ENCODE measurements at places on chromosomes 1 and 21. TPM values are rescaled to one million over a fixed set of nuclear protein-coding genes. Genes with fewer than 3 reads are reported as not detected.

GRCh38 chr1:165080253-165080896 is 276.1 kb downstream of the LMX1A start:
- DNase-seq, result peak; percentile 23

The NBPF8 gene
- total RNA-seq, result 19.0 TPM

The XKR8 gene
- 6.8 TPM for total RNA-seq

DNA sequence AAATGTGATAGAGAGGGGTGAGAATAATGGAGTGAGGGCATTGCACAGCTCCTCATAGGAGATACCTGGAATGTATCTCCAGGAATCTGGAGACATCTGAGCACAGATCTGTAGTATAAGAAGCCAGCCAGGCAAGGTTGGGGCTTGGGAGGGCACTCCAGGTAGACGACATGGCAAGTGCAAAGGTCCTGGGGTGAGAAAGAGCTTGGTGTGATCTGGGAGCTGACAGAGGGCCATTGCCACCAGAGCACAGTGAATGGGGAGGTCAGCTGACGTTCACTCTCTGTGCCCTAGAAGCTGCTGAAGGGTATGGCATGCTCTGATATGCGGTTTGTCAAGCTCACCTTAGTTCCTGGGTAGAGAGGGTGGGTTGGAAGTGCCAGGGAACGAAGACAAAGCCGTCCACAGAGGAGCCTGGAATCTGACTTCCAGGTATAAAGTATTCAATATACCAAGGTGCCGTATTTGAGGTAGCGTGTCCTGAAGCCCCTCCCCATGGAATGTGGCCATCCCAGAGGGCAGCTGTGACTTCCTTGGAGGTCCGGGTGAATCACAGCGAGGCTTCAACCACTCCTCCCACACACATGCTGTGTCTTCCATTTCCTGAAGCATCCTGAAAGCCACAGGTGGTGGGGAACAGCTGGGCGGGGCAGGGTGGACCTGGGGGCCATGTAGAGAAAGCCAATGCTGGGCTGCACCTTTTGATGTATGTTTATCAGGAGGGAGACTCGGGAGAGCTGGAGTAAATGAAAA is 182.7 kb upstream of the KLHDC7A start:
- DNase-seq, result no peak

The KLHDC8A gene
- total RNA-seq, result not detected

DNA sequence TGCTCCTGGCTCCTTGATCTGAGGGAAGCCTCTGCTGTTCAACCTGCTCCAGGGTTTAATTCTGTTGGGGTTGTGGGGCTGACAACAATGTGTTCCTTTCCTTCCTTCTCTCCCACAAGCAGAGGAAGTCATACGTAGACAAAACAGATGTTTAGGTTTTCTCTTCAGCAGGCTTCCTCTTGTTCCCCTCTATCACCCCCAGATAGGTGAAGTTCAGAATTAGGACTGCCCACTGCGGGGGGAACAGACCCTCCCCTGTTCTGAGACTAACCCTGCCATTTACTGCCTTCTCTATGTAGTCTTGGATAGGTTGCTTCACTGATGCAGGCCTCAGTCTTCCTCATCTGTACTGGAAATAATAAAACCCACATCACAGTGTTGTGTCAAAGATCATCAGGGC is 30.0 kb upstream of the NRDC start:
- no peak for DNase-seq

GRCh38 chr21:29072873-29073221 is 601 bp downstream of the CCT8 start:
- peak; percentile 59 for DNase-seq

GRCh38 chr1:187870552-187870951 is 1041.8 kb downstream of the PLA2G4A start:
- DNase-seq, result no peak

GRCh38 chr1:180229483-180230415 is at the start of gene LHX4:
TSS of gene LHX4 (plus strand) at chr1:180230264. CDS start at chr1:180230530, 266 bp downstream.
- peak; percentile 17 for DNase-seq

The FCN3 gene
- not detected for total RNA-seq

- DNase-seq, result peak; percentile 58
These were observed 16.2 kb downstream of the CHRNB2 start for GRCh38 chr1:154583773-154584172.

The ANKRD34A gene
- total RNA-seq, result 1.6 TPM

DNA sequence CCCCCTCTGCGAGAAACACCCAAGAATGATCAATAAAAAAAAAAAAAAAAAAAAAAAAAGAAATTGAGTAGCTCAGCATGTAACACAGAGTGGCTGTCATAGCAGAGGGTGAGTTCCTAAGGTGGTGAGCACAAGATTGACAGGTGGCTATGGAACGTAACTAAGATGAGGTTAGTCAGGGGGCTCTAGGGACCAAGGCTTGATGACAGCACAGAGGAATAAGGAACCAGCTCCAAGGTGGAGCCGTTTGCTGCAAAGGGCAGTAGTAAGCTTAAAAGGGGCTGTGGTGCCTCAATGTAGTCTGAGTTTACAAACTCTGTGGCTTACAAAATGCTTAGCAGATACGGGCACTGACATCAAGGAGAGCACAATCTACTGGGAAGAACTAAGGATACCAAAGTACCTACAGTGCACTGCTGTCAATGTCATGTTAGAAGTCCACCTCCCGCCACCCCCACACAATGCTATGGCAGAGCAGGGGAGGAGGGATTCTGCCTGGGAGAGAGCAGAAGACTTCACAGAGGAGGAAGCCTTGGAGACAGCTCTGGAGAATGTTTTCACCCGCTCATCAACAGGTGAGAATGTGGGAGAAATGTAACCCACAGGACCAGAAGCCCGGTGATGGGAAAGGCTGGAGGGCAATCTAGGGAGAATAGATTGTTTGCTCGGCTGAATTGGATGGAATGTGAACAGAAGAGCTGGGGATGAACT is 13.1 kb downstream of the IQGAP3 start:
- no peak for DNase-seq

The DUSP12 gene
- total RNA-seq, result 26.3 TPM

The CAMK1G gene
- total RNA-seq, result 2.6 TPM

DNA sequence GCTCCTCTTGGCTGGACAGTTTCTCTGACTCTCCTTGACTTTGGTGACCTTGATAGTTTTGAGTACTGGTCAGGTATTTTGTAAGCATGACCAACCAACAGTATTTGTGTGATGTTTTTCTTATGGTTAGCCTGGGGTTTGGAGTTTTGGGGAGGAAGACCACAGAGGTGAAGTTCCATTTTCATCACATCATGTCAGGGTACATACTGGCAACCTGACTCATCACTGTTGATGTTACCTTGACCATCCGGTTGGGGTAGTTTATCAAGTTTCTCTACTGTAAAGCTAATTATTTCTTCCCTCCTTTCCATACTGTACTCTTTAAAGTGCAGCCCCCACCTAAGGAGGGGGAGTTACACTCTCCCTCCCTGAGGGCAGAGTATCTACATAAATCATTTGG is 13.4 kb downstream of the OSCP1 start:
- DNase-seq, result no peak

The KMO gene
- not detected for total RNA-seq

The DSCAM gene
- total RNA-seq, result not detected

The GPR161 gene
- 11.3 TPM for total RNA-seq

The PTGER3 gene
- 0.97 TPM for total RNA-seq

The GPR52 gene
- total RNA-seq, result 2.6 TPM

DNA sequence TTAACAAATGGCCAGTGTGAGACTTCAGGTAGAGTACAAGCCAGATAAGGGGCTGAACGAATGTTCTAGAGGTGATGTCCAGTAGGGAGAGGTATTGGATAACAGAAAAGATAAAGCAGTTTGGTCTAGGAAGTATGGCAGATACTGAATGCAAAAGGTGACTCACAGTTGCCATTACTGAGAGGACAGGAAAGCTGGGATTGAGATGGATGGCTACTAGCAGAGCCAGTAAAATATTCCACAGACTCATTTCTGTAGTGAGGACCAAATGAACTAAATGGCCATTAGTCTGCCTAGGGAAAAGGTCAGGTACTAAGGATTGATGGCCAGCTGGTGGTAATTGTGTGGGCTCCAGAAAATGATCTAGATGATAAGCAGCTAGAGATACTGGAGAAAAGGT is 11.5 kb downstream of the MACO1 start:
- DNase-seq, result no peak

- DNase-seq, result no peak
These were observed 262.3 kb downstream of the NFIA start for GRCh38 chr1:61344696-61345095.

The FMOD gene
- total RNA-seq, result 0.86 TPM

DNA sequence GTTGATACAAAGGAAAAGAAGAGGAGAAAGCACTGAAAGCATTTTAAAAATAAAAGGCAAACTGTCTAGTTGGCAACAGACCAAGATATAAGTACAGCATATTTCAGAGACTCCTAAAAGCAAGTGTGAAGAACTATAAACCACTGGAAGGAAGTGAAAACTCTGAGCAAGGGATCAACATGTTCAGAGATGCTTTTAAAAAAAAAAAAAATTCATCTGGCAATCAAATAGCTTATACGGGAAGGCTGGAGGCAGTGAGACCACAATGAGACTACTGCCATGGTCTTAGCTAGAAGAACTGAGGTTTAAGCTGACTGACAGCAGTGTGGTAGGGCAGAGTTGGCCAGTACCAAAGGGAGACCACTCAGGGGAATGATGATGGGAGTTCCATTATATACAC is 124.3 kb downstream of the VAV3 start:
- DNase-seq, result no peak

GRCh38 chr1:118395430-118395991 is 210.5 kb upstream of the SPAG17 start:
- no peak for DNase-seq

The CITED4 gene
- total RNA-seq, result 1.7 TPM

- DNase-seq, result peak; percentile 7
These were observed 144.1 kb downstream of the OMA1 start for GRCh38 chr1:58402444-58402843.

DNA sequence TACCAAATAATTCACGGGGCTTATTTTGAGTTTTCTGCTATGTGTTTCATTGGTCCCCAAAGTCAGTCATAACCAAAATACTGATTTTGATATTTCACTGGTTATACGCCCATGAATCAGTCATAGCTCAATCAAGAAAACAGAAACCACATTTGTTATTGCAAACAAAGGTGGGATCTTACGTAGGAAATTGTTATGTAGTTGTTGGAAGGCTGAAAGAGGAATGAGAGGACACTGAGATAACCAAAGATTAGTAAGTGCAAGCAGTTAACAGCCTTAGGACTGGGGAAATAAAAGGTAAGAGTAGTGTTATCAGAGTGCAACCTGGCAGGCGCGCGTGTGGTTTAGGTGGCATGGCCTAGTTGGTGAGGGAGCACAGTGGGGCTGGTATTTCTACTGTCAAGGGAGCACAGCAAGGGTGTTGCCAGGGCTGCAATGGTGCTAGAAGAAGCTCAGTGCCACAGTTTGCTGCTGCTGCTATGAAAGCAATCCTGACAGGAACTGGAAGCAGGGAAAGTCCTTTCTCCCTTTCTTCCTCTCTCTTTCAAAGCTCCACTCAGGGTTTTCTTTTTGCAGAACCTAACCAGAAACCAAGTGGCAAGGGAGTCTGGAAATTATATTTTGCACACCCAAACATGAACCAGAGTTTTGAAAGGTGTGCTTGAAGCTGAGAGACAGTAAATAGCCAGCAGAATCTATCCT is 33.7 kb downstream of the RTCA start:
- no peak for DNase-seq

GRCh38 chr21:39715804-39716397 is 29.1 kb upstream of the IGSF5 start:
- peak; percentile 48 for DNase-seq

The ZBTB40 gene
- total RNA-seq, result 15.5 TPM

DNA sequence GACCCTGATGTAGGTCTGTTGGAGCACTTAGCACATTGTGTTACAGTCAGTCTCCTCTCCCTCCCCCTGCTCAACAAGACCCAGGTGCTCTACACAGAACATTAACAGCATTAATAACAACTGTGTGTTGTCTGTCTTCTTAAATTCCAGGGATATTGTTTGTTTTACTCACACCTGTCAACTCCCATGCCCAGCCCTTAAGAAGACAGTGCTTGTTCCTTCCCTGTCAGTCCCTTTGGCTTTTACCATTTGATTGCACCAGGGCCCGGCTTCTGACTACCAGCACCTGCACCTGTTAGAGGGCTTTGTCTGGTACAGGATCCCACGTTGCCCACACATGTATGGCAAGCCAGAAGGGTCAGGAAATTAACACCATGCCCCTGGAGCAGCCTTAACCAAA is 11.7 kb downstream of the RIMKLA start:
- no peak for DNase-seq

The CR2 gene
- total RNA-seq, result not detected

The SLC1A7 gene
- under 0.01 TPM for total RNA-seq

- no peak for DNase-seq
These were observed 12.0 kb upstream of the TMPRSS2 start for GRCh38 chr21:41519806-41520559.

The HMCN1 gene
- total RNA-seq, result 5.2 TPM

DNA sequence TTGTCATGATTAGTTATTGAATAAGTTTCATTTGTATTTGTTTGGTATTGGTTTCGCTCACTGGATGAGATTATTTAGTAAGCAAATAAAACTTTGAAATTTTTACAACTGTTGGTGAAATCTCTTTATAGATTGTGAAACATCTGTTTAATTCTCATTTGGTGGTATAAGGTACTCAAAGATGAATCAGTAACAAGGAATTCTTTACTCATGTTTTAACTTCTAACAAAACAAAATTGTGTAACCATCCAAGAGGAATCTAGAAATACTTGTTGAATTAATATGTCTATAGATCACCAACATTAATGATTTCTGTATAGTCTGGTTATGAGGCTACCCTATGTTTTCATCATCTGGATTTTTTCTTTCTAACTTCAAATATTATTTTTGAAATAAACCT is 62.8 kb upstream of the USP25 start:
- DNase-seq, result peak; percentile 55

DNA sequence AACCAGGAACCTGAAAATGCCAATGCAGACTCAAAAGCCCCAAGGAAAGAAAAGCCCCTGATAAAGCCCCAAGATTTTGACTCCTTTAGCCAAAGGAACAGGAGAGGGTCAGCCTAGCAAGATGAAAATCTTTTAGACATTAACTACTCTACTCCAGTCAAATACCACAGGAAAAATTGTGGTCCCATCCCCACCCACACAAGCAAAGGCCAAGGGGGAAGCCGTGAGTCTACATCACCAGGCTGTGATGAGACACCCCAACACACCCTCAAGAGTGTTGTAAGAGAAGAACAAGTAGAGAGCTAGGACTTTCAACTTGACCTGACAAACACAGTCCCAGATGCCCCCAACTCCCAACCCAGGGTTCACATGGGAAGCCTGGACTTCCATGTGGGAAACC is 192.8 kb upstream of the NR5A2 start:
- DNase-seq, result no peak

GRCh38 chr1:181789395-181789794 is 272.1 kb downstream of the ZNF648 start:
- no peak for DNase-seq

Data from fibroblast of villous mesenchyme (primary cell).